ENCODE measurements at places on chromosomes 3 and 15. TPM values are rescaled to one million over a fixed set of nuclear protein-coding genes. Genes with fewer than 3 reads are reported as not detected.

Gene CLDN16
- total RNA-seq = not detected

Gene RBPMS2
- 7.9 TPM for total RNA-seq

GRCh38 chr3:50139308-50139707 lies 15.8 kb upstream of the SEMA3F start:
- no peak for DNase-seq

GRCh38 chr3:76310667-76311066 lies 525.3 kb upstream of the ZNF717 start:
- DNase-seq = no peak

DNA sequence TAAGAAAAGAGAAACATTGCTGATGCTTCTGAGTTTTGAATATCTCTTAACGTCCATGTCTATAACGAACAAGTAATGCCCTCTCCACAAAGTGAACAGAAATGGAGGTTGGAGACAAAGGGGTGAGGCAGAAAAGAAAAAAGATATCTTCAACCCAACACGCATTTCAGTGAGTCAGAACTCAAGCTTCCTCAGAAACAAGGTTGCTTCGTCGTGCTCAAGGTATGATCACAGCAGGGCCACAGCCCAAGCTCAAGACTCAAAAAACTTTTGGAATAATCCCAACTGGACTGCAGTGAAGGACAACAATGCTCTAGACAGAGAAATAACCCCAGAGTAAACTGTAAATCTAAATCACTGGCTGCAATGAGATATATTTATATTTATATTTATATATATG lies 18.9 kb downstream of the WNT5A start:
- DNase-seq = no peak

DNA sequence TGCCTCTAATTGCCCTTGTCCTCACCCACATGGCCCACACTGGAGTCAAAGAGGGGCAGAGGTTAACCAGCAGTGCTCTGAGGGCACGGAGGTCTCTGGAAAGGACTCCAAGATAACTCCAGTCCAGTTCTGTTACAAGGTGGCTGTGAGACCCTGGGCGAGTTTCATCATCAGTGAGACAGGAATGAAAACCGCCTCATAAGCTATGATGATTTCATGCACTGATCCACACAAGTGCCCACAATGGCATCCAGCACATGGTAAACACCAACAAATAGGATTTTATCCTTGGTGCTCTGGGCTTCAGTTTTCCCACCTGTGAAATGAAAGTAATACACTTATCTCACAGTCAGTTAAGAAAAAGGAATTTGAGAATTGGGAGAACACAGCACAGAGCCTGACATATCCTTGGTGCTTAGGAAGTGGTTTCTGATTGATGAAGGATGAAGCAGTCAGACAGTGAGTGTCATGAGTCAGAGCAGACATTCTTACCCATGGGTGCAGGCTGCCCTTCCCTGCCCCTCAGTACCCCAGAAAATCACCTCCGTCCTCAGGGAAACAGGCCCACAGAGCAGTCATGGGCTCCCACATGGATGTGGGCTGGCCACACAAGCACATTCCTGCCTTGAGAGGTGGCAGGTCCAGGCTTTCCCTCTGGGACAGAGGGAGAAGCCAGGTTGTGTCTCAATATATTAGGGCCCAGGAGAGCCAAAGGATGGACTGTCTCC lies 48.4 kb downstream of the DAPK2 start:
- no peak for DNase-seq

GRCh38 chr3:73009008-73009407 lies 12.4 kb downstream of the PPP4R2 start:
- no peak for DNase-seq

DNA sequence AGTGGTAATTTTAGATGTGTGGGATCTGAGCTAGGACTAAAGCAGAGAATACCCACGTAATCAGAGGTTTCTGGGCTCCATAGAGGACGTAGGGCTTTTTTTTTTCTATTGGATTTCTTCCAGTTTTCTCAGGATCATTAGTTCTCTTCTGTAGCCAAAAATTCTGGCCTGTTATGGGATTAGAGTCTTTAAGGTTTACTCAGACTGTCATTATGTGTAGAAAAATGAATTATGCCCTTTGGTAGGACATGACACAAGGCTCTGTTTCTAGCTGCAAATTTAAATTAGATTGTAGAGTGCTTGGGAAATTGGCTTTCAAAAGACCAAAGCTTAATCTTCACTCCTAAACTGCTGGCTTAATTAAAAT lies 1.9 kb downstream of the SETD5 start:
- no peak for DNase-seq

- DNase-seq = no peak
Observed at GRCh38 chr3:126683069-126683468, 21.0 kb upstream of the CHCHD6 start.
